ENCODE measurements at places on chromosomes 12 and 14.

DNA sequence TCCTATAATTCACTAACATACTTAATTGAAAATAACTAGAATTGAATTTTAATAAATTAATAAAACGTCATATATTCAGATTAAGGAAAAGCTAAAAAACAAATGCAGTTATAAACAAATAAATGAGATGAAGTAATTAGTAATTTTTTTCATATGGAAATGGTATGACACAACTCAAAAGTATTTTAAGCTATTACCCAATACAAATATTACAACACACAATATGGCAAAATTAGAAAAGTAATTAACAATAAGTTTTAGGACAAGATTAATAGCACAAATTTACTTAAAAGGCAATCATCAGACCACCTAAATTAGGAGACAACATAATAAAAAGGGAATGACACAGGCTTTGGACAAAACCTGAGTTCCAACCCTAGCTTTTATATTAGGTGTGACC lies 81.7 kb downstream of the EEA1 start:
- no peak for DNase-seq

DNA sequence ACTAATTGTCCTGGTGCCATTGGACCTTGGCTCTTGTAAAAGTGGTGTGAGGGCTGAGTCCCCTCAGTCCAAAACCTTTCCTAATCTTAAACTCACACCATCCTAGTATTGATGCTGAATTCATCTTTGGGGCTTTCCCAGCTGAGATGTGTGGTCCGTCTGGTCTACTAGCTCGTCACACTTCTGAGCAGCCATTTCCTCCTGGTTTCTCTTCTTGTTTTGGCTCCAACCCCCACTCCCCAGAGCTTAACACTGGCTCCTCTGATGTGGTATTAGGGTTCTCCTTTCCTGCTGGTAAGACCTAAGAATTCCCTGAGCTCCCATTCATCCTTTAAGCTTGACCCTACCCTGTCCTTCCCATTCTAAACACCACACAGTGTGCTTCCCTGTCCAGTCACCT lies 900.6 kb downstream of the VRK1 start:
- DNase-seq, result no peak

DNA sequence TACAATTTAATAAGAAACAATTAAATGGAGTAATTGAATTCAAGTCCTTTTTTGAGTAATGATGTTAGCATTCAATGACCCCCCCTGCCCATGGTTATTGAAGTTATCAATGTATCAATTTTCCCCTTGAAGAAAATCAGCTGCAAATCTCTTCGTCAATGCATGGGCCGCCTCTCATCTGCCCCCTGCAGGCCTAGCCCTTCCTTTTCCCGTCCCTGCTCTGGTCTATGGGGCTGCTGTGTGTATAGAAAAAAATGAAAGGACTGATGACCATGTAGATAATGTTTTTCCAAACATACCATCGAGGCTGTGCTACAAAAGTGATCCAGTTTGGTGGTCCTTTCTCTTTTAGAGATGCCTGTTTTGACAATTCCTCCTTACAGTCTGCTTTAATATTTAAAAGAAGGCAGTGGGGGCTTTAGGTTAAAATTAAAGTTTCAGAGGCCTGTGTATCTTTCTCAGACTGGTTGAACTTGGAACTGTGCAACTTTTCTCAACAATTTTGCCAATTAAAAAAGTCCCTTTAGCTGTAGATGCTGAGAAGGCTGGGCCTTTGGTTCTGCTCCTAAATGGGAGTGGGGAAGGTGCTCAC lies 98.4 kb downstream of the APAF1 start:
- no peak for DNase-seq

- no peak for DNase-seq
Observed at GRCh38 chr12:110421701-110422100, 18.2 kb upstream of the ANAPC7 start.

GRCh38 chr14:74380172-74380571 lies 31.9 kb downstream of the VRTN start:
- DNase-seq, result no peak

DNA sequence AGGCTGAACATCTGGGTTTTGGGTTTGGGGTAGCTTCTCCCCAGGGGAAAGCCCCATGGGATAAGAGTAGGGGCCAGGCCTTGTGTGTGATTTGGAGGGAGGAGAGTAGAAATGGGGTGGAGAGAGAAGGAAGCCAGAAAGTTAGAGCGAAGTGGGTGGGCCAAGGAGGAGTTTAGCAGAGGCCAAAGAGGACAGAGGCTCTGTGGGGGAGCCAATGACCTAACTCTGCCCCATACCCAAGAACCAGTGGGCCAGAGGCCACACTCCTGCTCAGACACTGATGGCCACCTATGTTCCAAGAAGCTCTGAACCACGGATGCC lies 9.3 kb downstream of the ZNF385A start:
- no peak for DNase-seq

DNA sequence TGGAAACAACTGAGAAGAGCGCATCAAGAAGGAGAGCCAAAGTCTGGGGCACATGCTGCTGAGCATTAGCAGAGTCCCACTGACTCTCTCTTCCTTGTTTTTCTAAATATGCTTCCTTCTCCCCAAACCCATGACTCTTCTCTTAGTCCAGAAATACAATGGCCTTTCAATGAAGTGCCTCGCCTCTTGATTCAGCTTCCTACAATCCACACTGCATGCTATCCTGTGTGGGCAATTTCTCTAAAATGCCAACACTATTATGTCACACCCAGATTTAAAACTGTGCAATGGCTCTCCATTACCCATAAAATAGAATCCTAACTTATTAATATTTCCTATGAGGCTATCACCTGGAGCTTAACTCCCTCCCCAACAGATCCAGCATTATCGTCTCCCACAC lies 198.6 kb downstream of the RPAP3 start:
- DNase-seq, result no peak

- DNase-seq, result no peak
Observed at GRCh38 chr12:4909410-4909733, 333 bp upstream of the KCNA1 start.

GRCh38 chr14:74299061-74299545 lies 3.6 kb downstream of the ABCD4 start:
- DNase-seq, result no peak
